Esophagus squamous epithelium (tissue), 5 donors: ENCODE measurements at places on chromosomes 16 and 17. TPM values are rescaled to one million over a fixed set of nuclear protein-coding genes. Genes with fewer than 3 reads are reported as not detected.
A peak's percentile ranks its signal among the peaks of the same experiment; 100 is the strongest.

GRCh38 chr17:78651554-78651953, 74.4 kb upstream of the DNAH17 start:
- DNase-seq = no peak
- no peaks in the 10 kb centered on the region for H3K27me3 ChIP-seq
- no peaks in the 10 kb centered on the region for H3K36me3 ChIP-seq
- H3K27ac ChIP-seq = no peak overlapping the region
- no peak overlapping the region for H3K4me3 ChIP-seq

DNA sequence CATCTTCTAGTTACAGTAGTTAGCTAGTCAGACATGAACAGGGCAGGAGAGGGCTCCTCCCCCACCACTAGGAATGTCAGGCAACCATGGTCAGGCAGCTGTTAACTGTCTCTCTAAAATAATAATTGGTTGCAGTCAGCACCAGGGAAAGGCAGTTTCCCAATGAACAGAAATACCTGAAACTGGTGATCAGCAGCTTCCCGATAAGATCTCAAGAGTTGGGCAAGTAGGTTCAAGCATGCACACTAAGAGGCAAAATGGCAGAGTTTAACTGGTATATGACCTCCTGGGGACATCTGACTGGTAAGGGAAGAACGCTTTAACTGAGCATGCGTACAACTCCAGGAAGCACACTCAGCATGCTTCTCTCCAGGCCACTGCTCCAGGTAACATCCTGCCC, 12.6 kb upstream of the XYLT1 start:
- H3K4me1 ChIP-seq = no peaks in the 10 kb centered on the region
- no peaks in the 10 kb centered on the region for H3K36me3 ChIP-seq
- no peaks in the 10 kb centered on the region for H3K27me3 ChIP-seq
- no peak overlapping the region for H3K27ac ChIP-seq
- DNase-seq = no peak

GRCh38 chr17:82114872-82115271, 16.8 kb upstream of the FASN start:
- no peak overlapping the region for H3K4me3 ChIP-seq
- H3K4me1 ChIP-seq = no peaks in the 10 kb centered on the region
- no peaks in the 10 kb centered on the region for H3K27me3 ChIP-seq
- H3K36me3 ChIP-seq = no peaks in the 10 kb centered on the region

GRCh38 chr17:48728232-48729231, at the start of gene HOXB13:
TSS of gene HOXB13 (minus strand) at chr17:48728750. CDS start at chr17:48728593, 157 bp downstream.
- H3K4me3 ChIP-seq = no peak within 1 kb of the TSS
- peaks cover 7% of the 10 kb centered on the region for H3K4me1 ChIP-seq
- no peaks in the 10 kb centered on the region for H3K36me3 ChIP-seq
- DNase-seq = no peak

- H3K27me3 ChIP-seq = no peaks in the 10 kb centered on the region
- no peak overlapping the region for H3K27ac ChIP-seq
- H3K4me1 ChIP-seq = no peaks in the 10 kb centered on the region
- H3K4me3 ChIP-seq = no peak overlapping the region
- DNase-seq = no peak
These were observed 9.2 kb upstream of the ALOX12 start for GRCh38 chr17:6986676-6987075.

- H3K27me3 ChIP-seq = no peaks in the 10 kb centered on the region
- no peak overlapping the region for H3K27ac ChIP-seq
- H3K4me1 ChIP-seq = peaks cover 8% of the 10 kb centered on the region
- no peak overlapping the region for H3K4me3 ChIP-seq
- no peaks in the 10 kb centered on the region for H3K36me3 ChIP-seq
These were observed 92.3 kb upstream of the FAM20A start for GRCh38 chr17:68693466-68693865.

GRCh38 chr17:46139432-46140210, 53.6 kb downstream of the KANSL1 start:
- H3K4me1 ChIP-seq = peaks cover 95% of the 10 kb centered on the region
- H3K4me3 ChIP-seq = no peak overlapping the region
- no peak for DNase-seq
- no peaks in the 10 kb centered on the region for H3K36me3 ChIP-seq
- no peak overlapping the region for H3K27ac ChIP-seq
- no peaks in the 10 kb centered on the region for H3K27me3 ChIP-seq

DNA sequence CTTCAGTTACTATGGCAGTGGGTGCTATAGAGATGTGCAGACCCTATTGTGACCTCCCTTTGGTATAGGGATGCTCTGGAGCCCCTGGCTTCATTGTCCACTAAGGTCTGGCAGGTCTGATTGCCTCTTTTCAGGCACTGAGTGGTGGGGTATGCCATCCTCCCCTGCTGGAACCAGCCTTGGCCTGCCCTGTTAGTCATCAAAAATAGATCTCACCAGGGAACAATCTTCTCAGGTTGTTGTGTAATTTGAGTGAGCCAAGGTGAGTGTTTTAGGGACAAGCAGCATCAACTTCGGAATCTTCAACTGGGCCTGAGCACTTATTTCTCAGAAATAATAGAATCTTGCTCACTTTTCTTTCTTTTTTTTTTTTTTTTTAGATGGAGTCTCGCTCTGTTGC, 19.6 kb downstream of the HMOX2 start:
- no peak for DNase-seq
- peak overlapping the region; percentile 78 for H3K27ac ChIP-seq
- H3K4me3 ChIP-seq = no peak overlapping the region
- H3K27me3 ChIP-seq = no peaks in the 10 kb centered on the region
- peaks cover 16% of the 10 kb centered on the region for H3K4me1 ChIP-seq

DNA sequence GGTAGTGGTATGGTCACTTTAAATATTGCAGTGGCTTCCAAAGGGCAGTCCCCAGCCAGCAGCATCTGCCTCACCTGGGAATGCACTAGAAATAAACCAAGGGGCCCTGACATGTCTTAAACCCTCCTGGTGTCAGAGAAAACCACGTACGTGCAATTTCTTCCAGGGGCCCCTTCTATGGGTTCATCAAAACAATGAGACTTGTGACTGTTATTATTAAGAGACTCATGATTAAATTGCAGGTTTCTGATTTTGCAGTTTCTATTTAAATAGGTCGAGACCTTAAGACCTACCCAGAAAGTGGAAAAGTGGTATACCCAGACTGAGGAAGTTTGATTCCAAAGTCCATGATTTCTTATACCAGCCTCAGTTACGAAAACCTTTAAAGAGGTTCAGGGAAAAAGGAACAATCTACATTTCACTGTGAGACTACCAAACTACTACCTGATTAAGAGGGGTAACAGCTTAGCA, 746 bp upstream of the POLG2 start:
- H3K4me1 ChIP-seq = peaks cover 5% of the 10 kb centered on the region
- H3K4me3 ChIP-seq = peak overlapping the region; percentile 70
- peak overlapping the region; percentile 90 for H3K27ac ChIP-seq
- no peak for DNase-seq
- peaks cover 35% of the 10 kb centered on the region for H3K36me3 ChIP-seq

GRCh38 chr17:61764846-61765245, 98.5 kb downstream of the BRIP1 start:
- H3K4me3 ChIP-seq = no peak overlapping the region
- peaks cover 2% of the 10 kb centered on the region for H3K4me1 ChIP-seq
- no peaks in the 10 kb centered on the region for H3K36me3 ChIP-seq
- H3K27ac ChIP-seq = no peak overlapping the region
- H3K27me3 ChIP-seq = no peaks in the 10 kb centered on the region

DNA sequence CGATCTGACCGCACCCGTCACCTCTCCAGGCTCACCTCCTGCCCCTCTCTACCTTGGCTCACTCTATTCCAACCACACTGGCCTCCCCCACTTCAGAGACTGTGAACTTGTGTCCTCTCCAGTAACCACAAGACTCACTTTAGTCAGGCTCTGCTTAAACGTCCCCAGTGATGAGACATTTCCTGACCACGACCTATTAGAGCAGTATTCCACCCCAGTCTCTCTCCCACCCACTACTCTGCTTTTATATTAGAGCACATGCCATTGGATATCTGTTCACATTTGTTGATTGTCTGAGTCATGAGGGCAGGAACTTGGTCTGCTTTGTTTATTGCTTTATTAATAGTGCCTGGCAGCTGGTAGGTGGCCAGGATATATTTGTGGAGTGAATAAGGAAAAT, 20.1 kb downstream of the COX11 start:
- no peak overlapping the region for H3K4me3 ChIP-seq
- H3K27ac ChIP-seq = no peak overlapping the region
- H3K4me1 ChIP-seq = no peaks in the 10 kb centered on the region
- H3K36me3 ChIP-seq = peaks cover 63% of the 10 kb centered on the region
- H3K27me3 ChIP-seq = no peaks in the 10 kb centered on the region

- H3K4me1 ChIP-seq = no peaks in the 10 kb centered on the region
- no peaks in the 10 kb centered on the region for H3K27me3 ChIP-seq
- DNase-seq = no peak
- peak overlapping the region; percentile 57 for H3K27ac ChIP-seq
- no peaks in the 10 kb centered on the region for H3K36me3 ChIP-seq
These were observed 24.8 kb upstream of the SLC25A19 start for GRCh38 chr17:75313941-75314551.

DNA sequence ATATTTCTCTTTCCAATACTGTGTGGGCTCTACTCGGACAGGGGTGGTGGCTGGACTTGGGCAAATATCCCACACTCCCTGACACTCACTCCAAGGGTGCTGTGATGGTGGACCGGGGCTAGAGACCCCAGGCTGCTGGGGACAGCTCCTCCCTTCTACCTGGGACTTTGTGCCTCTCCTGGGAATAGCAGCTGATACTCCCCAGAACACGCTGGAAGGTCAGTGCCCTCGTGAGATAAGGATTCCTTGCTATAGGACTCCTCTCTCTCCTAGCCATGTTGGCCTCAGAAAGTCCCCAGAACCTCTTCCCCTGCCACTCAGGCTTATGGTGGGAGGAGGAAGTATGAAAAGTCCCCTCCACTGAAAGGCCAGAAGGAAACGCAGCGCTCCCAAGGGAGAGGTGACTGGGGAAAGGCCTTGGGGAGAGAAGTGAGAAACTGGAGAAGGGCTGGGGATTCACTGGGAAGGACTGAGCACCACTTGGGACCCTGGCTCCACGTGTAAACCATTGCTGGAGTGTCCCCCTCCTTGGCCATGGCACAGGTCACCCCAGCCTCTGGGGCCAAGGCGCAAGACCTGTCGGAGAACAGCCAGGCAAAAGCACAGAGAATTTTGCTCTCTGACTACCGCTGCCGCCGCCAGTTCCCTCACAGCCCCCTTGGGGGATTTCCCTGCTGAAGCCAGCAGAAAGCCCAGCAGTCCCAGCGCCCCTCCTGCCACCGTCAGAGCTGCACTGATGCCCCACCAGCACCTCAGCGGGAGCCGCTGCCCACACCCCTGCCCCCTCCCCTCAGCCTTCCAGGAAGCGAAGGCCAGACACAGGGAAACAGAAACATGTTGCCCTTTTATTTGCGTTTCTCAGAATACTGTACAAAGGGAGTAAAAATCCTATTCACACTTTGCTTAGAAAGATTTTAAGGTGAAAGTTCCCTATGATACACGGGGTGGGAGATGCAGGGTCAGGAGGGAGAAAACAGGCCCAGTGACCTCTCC, 2.1 kb upstream of the GSDMB start:
- no peaks in the 10 kb centered on the region for H3K27me3 ChIP-seq
- peaks cover 36% of the 10 kb centered on the region for H3K4me1 ChIP-seq
- no peak overlapping the region for H3K4me3 ChIP-seq
- H3K27ac ChIP-seq = peak overlapping the region; percentile 25
- no peak for DNase-seq

The HOXB5 gene
- not detected for total RNA-seq

The PRAC1 gene
- not detected for total RNA-seq

The SGCA gene
- total RNA-seq = 9.4 TPM

The CDH1 gene
- total RNA-seq = 194 TPM

The TNFSF13 gene
- 9.0 TPM for total RNA-seq

The LHX1 gene
- total RNA-seq = not detected

The SCN4A gene
- 0.12 TPM for total RNA-seq

The TEDC2 gene
- 1.1 TPM for total RNA-seq

The TNFRSF13B gene
- total RNA-seq = not detected

The LRRC36 gene
- total RNA-seq = not detected
